Stimulated activated CD4-positive, alpha-beta T cell treated with anti-CD3 and anti-CD28 coated beads, Interleukin-1b, Interleukin-23, amount 100 ng/mL, for 1 hour (primary cell): ENCODE measurements at places on chromosomes 2 and 18.

GRCh38 chr2:202529389-202529788 lies 105.4 kb upstream of the FAM117B start:
- DNase-seq: no peak

DNA sequence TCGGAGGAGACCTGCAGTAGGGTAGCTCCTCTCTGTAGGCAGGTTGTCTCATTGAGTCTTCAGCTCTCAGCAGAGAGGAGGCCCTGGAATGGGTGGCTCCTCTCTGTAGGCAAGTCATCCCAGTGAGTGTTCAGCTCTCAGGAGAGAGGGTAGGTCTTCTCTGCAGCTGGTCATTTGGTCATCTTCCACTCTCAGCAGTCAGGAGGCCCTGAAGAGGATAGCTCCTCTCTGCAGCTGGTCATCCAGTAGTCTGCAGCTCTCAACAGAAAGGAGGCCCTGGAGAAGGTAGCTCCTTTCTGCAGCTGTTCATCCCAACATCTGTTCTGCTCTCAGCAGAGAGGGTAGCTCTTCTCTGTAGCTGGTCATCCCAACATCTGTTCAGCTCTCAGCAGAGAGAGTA lies 26.0 kb upstream of the RUFY4 start:
- no peak for DNase-seq

DNA sequence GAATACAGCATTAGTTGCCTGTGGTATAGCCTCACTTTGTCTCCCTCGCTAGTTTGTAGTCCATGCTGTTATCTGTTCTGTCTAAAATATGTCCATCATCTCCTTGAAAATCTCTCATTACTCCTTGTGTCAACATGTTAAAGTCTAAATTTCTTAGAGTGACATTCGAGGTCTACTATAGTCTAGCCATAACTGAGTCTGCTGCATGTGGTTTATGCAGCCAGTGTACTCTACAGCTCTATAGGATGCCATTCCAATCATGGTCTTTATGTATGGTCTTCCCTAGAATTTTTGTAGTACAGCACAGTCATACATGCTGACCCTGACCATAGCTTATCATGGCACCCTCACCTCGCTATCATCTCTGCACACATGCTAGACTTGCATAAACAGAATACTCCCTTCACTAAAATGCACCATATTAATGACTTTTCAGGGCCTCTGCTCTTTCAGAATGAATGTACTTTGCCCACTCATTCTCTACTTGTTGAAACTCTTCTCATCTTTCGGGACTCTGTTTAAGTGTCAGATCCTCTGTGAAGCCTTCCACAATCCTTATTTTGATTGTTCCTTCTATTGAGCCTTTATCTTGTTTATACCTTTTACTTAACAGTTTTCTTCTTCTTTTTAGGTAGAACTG lies 12.8 kb downstream of the TANK start:
- no peak for DNase-seq

GRCh38 chr2:174750923-174751441 lies 13.3 kb downstream of the CHRNA1 start:
- DNase-seq: no peak

GRCh38 chr18:50832754-50833153 lies 12.9 kb upstream of the MRO start:
- no peak for DNase-seq
